ENCODE measurements at places on chromosomes 13 and 19.

- DNase-seq: no peak
Observed at GRCh38 chr13:48784916-48785548, 131.3 kb downstream of the CYSLTR2 start.

DNA sequence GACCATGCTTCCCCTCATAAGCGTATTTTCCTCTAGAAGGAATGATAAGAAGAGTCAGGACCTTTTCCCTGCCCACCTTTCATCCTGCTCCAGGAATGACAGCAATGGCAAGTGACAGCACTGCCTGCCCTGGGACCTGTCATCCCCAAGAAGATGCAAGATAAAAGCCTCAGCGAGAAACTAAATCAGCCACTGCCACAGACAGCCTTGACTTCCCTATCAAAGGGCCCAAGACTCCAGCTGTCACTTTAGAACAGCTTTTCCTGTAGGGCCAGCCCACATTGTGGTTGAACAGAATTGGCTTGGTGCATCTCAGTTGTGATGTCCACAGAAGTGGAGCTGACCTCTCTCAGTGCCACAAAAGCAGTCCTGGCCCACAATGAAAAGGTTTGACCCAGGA, 1.1 kb downstream of the RAB8A start:
- no peak for DNase-seq

- no peak for DNase-seq
Observed at GRCh38 chr13:101289764-101290163, 126.5 kb downstream of the NALCN start.

- no peak for DNase-seq
Observed at GRCh38 chr19:17074634-17075034, 618 bp downstream of the HAUS8 start.

DNA sequence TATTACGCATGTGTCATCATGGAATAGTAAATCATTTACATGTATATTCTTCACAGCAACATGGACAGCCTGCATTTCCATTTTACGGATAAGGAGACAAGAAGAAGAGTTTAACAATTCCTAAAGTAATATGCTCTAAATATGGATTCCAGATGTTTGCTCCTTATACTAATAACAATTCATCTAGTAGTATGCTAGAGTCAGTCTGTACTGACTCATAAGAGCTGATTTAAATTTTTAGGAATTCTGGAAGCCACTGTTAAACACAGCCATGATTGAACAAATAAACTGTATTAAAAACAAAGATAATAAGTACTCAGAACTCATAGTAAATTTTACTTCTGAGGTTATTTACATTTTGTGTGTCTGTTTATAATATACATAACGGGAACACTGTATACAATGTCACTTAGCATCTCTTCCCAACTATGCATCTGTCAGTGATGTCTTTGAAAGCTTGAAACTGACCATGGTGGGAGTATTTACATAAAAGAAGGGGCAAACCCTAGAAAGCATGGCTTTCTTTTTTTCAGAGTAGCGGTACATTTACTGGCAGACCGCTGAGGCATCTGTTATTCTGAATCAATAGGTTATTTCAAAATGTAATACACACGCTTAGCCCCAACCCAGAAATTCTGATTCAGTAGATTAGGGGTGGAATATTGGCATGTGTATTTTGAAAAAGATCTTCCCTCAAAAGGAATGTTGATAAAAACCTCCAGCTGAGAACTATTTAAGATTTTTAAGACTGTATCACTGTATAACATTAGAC, 12.9 kb downstream of the ZC3H13 start:
- no peak for DNase-seq

Data from stimulated activated CD8-positive, alpha-beta memory T cell treated with anti-CD3 and anti-CD28 coated beads, Interleukin-15, amount 100 ng/mL, for 4 hours (primary cell).